SK-MEL-5 (cell line): ENCODE measurements at places on chromosomes 6 and 20. TPM values are rescaled to one million over a fixed set of nuclear protein-coding genes. Genes with fewer than 3 reads are reported as not detected.

DNA sequence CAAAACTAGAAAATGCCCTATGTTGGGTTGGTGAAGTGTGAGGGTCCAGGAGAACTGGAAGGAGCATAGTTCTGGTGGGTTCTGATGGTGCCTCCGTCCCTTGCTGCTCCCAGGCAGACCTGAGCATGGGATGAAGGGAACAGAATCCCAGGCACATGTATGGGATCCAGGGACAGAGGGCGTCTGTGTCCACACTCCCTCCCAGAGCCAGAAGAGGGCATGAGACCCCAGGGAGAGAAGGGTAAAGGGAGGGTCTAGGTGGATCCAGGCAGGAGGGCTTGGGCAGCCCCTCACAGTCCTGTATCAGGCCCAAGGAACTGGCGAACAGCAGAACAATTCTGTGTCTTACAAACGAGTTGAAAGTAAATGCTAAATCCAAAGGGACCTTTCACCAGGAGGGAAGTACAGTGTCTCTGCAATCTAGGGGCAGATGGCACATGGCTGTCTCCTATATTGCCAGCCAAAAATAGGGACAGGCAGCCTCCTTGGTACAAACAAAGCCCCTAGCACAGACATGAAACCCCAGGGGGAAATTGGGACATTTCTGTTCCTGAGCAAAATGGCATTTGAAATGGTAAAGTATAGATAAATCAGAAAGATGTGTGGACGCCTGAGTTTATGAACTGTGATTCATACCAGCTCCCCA, 2.5 kb upstream of the BPIFA1 start:
- peak; percentile 39 for DNase-seq

DNA sequence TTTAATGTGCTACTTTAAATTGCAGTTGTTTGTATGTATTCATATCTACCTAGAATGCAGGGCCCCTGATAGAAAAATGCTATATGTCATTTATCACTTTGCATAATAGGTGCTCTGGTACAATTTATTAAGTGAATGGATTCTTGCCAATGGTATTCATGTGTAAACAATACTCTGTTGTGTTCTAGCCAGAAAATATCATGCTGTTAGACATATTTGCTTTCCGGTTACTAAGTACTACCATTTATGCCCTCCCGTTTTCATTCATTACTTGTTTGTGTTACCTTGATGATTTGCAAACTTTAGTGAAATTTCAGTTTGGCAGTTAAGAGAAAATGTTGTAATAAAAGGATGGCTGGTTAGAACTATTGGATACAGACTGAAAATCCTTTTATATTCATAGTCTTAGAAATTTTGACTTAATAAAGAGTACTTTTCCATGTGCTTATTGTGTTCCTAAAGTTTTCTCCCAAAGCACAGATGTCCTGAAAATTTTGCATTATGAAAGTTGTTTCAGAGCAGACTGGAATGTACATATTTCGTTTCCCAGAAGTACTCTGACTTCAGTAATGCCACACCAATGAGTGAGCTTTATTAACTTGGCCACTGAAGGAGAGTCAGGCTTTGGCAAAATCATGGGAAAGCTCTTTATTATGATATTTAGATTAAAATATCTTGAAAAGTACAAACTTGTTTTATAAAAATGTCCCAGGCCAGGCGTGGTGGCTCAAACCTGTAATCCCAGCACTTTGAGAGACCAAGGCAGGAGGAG, 31.5 kb downstream of the RPF2 start:
- DNase-seq = peak; percentile 40

DNA sequence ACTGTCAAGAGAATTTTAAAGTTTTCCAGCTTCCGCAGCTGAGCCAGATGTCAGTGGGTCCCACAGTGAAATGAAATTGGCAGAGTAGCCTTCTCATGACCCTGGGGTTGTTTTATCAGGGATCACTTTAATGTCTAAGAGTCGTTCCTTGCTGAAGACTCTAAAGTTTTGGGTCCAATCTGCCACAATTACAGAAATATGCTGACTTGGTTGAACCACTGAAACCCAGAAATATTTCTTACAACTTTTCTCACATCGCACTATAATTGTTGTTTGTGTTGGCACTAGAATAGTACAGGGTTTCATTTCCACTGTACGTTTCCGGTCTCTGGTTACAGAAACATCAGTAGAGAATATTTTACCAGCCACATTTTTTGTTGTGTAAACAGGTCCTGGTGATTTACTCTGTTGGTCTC, 109.0 kb downstream of the HMGCLL1 start:
- DNase-seq = no peak

DNA sequence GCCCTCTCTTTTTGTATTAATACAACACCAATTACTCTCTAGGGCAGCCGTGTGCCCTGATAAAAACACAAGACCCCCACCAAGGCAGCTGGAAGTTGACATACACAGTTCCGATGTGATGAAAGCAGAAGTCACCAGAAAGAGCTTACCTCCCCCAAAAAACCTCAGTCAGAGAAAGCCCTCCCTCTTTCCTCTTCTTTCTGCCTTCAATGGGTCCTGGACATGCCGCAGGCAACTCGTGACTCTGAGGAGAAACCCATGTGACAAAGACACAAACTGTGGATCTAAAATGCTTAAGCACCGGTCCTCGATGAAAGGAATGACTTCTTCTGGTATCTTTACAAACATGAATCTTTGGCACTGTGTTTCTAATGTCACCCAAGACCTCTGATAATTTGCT, 117.7 kb upstream of the CCDC28A start:
- peak; percentile 98 for DNase-seq

Gene RFX6
- total RNA-seq = 0.08 TPM in 1 of 2 replicates, not detected in the other

Gene TINAG
- not detected in 2 replicates for total RNA-seq
